ENCODE measurements at places on chromosomes 5 and 9. TPM values are rescaled to one million over a fixed set of nuclear protein-coding genes. Genes with fewer than 3 reads are reported as not detected.

Gene PCDHGB1
- 0.08 TPM for polyA plus RNA-seq

Gene DDX4
- polyA plus RNA-seq, result 0.04 TPM

Gene CRHBP
- not detected for polyA plus RNA-seq

Gene NPR3
- polyA plus RNA-seq, result 0.01 TPM

Gene ST8SIA4
- 0.43 TPM for polyA plus RNA-seq

Gene PCDHB9
- 0.01 TPM for polyA plus RNA-seq

Gene CDC20B
- polyA plus RNA-seq, result 0.03 TPM

GRCh38 chr9:133584559-133585476 lies 24.4 kb downstream of the FAM163B start:
- peaks cover 43% of the 10 kb centered on the region for H3K27me3 ChIP-seq
- no peaks in the 10 kb centered on the region for H3K36me3 ChIP-seq
- no peak overlapping the region for H3K4me3 ChIP-seq
- no peaks in the 10 kb centered on the region for H3K4me1 ChIP-seq
- DNase-seq, result no peak
- H3K27ac ChIP-seq, result no peak overlapping the region

DNA sequence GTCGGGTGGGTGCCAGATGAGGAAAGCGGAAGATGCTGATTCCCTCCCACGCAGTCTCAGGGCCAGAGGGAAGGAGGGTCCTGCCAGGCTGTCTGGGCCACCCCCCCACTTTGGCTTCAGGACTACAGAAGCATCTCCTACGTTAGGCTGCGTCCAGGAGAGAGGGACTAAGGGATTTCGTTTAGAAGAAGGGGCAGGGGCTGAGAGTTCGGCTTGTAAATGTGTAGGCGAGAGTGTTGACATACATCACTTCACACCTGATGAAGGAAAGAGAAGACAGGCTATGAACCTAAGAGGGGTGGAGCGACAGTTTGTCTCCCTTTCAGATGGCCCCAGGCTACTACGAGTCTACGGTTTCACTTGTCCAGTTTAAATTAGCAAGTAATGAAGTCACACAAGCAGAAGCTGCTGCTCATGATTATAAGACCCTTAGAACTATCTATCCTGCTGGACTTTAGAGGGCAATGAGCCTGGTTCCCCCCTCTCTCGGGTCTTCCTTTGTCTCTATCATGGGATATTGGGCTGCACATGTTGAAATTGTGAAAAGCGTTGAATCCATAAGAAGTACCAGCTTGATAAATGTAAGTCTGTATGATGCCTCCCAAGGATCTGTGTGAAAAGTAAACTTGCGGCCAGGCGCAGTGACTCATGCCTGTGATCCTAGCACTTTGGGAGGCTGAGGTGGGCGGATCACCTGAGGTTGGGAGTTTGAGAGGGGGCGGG lies 193.0 kb downstream of the AOPEP start:
- no peaks in the 10 kb centered on the region for H3K27me3 ChIP-seq
- peak overlapping the region; percentile 93 for H3K27ac ChIP-seq
- DNase-seq, result peak; percentile 83
- H3K4me3 ChIP-seq, result no peak overlapping the region
- peaks cover 75% of the 10 kb centered on the region for H3K4me1 ChIP-seq

DNA sequence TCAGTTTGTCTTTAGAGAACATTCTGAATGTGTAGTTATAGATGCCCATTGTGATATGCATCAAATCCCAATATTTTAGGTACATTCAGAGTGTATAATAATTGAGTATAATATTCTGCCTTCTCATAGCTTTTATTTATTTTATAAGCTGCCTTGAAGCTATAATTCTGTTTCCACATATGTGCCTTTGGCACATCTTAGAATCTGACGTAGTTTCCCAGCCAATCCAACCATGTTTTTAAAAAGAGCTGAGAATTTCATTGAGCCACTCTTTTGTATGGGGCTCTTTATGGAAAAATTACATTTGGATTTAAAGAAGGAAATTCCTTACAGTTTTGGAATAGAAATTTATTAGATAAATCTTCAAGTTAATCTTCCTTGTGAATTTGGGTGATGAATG lies 65.4 kb downstream of the ADCY2 start:
- H3K36me3 ChIP-seq, result no peaks in the 10 kb centered on the region
- no peak overlapping the region for H3K27ac ChIP-seq
- no peaks in the 10 kb centered on the region for H3K27me3 ChIP-seq
- H3K4me1 ChIP-seq, result no peaks in the 10 kb centered on the region

- no peak for DNase-seq
- H3K4me3 ChIP-seq, result no peak overlapping the region
- peaks cover 11% of the 10 kb centered on the region for H3K27me3 ChIP-seq
- no peak overlapping the region for H3K27ac ChIP-seq
- H3K36me3 ChIP-seq, result no peaks in the 10 kb centered on the region
Measured at GRCh38 chr5:176788941-176789872, 21.2 kb upstream of the UNC5A start.

DNA sequence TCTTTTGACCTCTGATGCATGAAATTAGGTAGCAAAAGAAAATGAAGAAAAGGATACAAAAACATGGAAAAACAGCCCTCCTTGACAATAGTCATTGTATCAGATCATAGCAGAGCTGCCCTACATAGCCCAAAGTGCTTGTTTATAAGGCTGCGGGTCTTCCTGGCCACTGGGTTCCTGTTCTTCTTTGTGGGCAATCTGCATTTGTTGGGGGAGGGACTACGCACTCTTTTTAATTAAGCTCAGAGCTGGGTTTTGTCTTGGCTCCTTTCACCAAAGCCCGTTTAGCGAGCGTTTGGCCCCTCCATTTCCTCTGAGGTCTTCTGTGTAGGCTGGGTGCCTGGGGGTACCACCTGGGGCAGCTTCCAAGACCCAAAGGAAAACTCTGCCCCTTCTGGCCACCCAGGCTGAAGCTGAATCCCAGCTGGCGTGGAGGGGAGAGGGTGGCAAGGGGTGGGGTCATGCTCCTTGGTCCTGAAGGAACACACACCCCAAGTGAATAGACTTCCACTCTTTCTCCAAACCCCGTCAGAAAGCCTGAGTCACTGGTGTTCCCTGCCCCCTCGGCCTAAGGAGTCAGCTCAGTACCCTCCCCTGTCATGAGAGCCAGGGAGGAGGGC lies 6.5 kb upstream of the PAX5 start:
- peaks cover 87% of the 10 kb centered on the region for H3K27me3 ChIP-seq
- DNase-seq, result no peak
- H3K4me1 ChIP-seq, result peaks cover 20% of the 10 kb centered on the region
- no peak overlapping the region for H3K4me3 ChIP-seq

DNA sequence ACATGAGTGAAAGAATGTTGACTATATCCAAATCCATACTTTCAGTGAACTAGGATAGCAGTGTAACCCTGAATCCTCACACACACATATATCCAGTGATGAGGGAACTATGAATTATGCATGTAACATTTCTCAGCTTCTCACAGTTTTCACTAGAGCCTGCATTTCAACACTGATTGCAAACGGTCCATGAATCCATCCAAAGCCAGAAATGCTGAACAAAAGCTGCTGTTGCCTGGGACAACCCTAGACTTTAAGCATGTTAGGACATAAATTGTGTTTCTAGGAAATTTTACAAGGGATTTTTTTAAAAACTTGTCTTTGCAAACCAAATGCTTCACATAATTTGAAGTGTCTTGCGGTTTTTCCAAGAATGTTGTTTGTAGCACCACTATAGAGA lies 2010.0 kb upstream of the WWC1 start:
- H3K27me3 ChIP-seq, result no peaks in the 10 kb centered on the region
- H3K4me1 ChIP-seq, result no peaks in the 10 kb centered on the region
- no peak overlapping the region for H3K4me3 ChIP-seq
- DNase-seq, result no peak
- H3K27ac ChIP-seq, result no peak overlapping the region

DNA sequence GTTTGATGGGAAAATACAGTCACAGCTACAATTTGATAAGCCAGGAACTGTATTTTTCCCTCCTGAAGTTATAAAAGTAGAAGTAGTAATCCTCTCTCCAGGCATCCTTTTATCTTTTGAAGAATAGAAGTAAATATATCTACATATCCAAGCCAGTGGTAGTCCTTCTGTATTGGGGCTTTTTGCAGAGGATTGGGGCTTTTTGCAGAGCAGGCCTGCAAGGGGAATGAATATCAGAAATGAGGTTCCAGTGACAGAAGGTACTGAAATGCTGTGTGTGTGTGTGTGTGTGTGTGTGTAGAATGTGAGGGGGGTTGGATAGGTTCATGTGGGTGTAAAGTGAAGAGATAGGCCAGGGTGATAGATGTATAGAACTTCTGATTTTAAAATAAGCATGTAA lies 127.4 kb downstream of the COMMD10 start:
- H3K27me3 ChIP-seq, result no peaks in the 10 kb centered on the region
- H3K4me3 ChIP-seq, result no peak overlapping the region
- no peak overlapping the region for H3K27ac ChIP-seq
- H3K4me1 ChIP-seq, result no peaks in the 10 kb centered on the region

DNA sequence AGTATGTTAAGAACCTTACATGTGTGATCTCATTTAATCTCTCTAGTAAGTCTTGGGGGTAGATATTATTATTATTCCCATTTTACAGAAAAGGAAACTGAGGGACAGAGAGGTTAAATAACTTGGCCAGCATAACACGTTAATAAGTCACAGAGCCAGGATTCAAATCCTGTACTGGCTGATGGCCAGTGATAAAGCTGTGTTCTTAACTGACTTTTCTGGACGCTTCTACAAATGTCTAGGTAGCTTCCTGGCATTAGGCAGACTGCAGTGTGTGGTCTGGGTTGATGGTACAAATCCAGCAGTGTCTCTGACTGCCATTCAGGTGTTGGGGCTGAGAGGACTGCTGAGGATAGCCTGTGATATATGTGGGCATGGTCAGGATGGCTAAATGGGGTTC lies 125.8 kb upstream of the CXCL14 start:
- peak overlapping the region; percentile 83 for H3K27ac ChIP-seq
- no peak overlapping the region for H3K4me3 ChIP-seq
- no peaks in the 10 kb centered on the region for H3K27me3 ChIP-seq
- peaks cover 42% of the 10 kb centered on the region for H3K4me1 ChIP-seq

GRCh38 chr5:76681287-76681686 lies 34.6 kb upstream of the F2R start:
- no peaks in the 10 kb centered on the region for H3K36me3 ChIP-seq
- DNase-seq, result no peak
- no peaks in the 10 kb centered on the region for H3K27me3 ChIP-seq

Measured in keratinocyte (primary cell).